Articular chondrocyte of knee joint (primary cell): ENCODE measurements at places on chromosomes 11 and 22. TPM values are rescaled to one million over a fixed set of nuclear protein-coding genes. Genes with fewer than 3 reads are reported as not detected.

SYT7 gene
- total RNA-seq, result 3.4 and 4.3 TPM in 2 replicates

TMEM80 gene
- 11.1 and 15.0 TPM in 2 replicates for total RNA-seq

ANO5 gene
- total RNA-seq, result 0.11 TPM in 1 of 2 replicates, not detected in the other

LRRC55 gene
- total RNA-seq, result not detected in 2 replicates

FAM227A gene
- 3.1 and 3.3 TPM in 2 replicates for total RNA-seq

MGAT3 gene
- 0.11 and 0.13 TPM in 2 replicates for total RNA-seq

A4GALT gene
- 23.9 and 31.4 TPM in 2 replicates for total RNA-seq

CSF2RB gene
- total RNA-seq, result under 0.01 TPM in 1 of 2 replicates, not detected in the other

MS4A15 gene
- not detected in 2 replicates for total RNA-seq

CASP1 gene
- total RNA-seq, result 15.8 and 19.9 TPM in 2 replicates

ALDH3B2 gene
- not detected in 2 replicates for total RNA-seq

OR56B1 gene
- under 0.01 TPM in 1 of 2 replicates, not detected in the other for total RNA-seq

GLYAT gene
- not detected in 2 replicates for total RNA-seq

MRGPRX2 gene
- not detected in 2 replicates for total RNA-seq

MAJIN gene
- total RNA-seq, result not detected in 2 replicates

PVALB gene
- not detected in 2 replicates for total RNA-seq

KCNJ11 gene
- under 0.01 TPM in 1 of 2 replicates, not detected in the other for total RNA-seq

EXPH5 gene
- 2.7 and 10.8 TPM in 2 replicates for total RNA-seq

AP1B1 gene
- 44.9 and 46.0 TPM in 2 replicates for total RNA-seq

IFITM10 gene
- total RNA-seq, result 5.5 and 9.5 TPM in 2 replicates

BIRC2 gene
- total RNA-seq, result 79.7 and 103 TPM in 2 replicates

NXPE2 gene
- 0.39 and 0.76 TPM in 2 replicates for total RNA-seq

COA4 gene
- total RNA-seq, result 47.4 and 56.4 TPM in 2 replicates

CABP7 gene
- total RNA-seq, result not detected in 2 replicates

KDM4E gene
- total RNA-seq, result not detected in 2 replicates

TMEM25 gene
- total RNA-seq, result 12.6 and 15.0 TPM in 2 replicates

PKNOX2 gene
- 4.4 and 4.6 TPM in 2 replicates for total RNA-seq

OR52I1 gene
- not detected in 2 replicates for total RNA-seq

GRK2 gene
- 16.9 and 19.1 TPM in 2 replicates for total RNA-seq

RFPL2 gene
- not detected in 2 replicates for total RNA-seq

FAM76B gene
- total RNA-seq, result 26.1 and 33.7 TPM in 2 replicates

WT1 gene
- not detected in 2 replicates for total RNA-seq

FOLR2 gene
- total RNA-seq, result not detected in 2 replicates

APOA1 gene
- total RNA-seq, result not detected in 2 replicates

MMP3 gene
- total RNA-seq, result 33.3 and 99.6 TPM in 2 replicates

PRSS23 gene
- total RNA-seq, result 718 and 741 TPM in 2 replicates

KLHDC7B gene
- 0.11 and 0.13 TPM in 2 replicates for total RNA-seq

CHRM1 gene
- total RNA-seq, result not detected in 2 replicates

MICAL2 gene
- total RNA-seq, result 36.7 and 43.6 TPM in 2 replicates

KCNC1 gene
- not detected in 2 replicates for total RNA-seq

OR6T1 gene
- not detected in 2 replicates for total RNA-seq

TUBA8 gene
- total RNA-seq, result 1.0 and 1.2 TPM in 2 replicates

JHY gene
- 14.6 and 17.6 TPM in 2 replicates for total RNA-seq

KCNK4 gene
- 0.11 TPM in 1 of 2 replicates, not detected in the other for total RNA-seq

OR4C12 gene
- not detected in 2 replicates for total RNA-seq

MAPK8IP1 gene
- 8.3 and 9.0 TPM in 2 replicates for total RNA-seq

THY1 gene
- total RNA-seq, result 669 and 939 TPM in 2 replicates
